ENCODE measurements at places on chromosomes 3 and 15. TPM values are rescaled to one million over a fixed set of nuclear protein-coding genes. Genes with fewer than 3 reads are reported as not detected.

DNA sequence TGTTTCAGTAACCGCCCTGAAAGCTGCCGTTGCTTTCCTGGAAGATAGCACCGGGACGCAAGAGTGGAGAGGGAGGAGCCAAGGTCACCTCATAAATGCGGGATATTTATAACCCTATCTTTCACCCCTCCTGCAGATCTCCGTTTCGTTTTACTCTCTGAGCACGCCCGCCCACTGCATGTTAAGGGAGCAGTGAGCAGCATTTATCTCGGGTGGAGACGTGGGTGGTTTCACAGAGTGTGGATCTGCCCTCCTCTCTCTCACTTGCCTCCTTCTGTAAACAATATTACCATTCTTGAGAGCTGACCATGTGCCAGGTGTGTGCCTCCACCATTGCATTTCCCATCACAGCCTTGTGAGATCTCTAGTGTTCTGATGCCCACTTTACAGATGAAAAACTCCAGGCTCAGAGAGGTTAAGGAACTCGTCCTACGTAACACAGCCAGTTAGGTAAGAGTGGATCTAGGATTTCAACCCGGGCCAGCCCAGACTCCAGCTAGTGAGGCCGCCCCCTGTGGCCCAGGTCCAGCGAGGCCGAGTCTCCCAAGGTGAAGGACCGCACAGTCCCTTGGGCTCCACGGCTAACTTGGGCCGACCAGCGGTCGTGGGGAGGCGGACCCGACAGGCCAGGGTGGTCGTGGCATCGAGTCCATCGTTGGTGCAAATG, 16.9 kb upstream of the SEMA4B start:
- DNase-seq = no peak

- DNase-seq = peak; percentile 33
These were observed 74.4 kb downstream of the DLG1 start for GRCh38 chr3:197224034-197224444.

- no peak for DNase-seq
These were observed 462.7 kb upstream of the ATP11B start for GRCh38 chr3:182330646-182331045.

- no peak for DNase-seq
These were observed 132.1 kb upstream of the TMC3 start for GRCh38 chr15:81506071-81506470.

GRCh38 chr3:102354818-102355515, 79.8 kb upstream of the ZPLD1 start:
- no peak for DNase-seq

- DNase-seq = no peak
These were observed 261.4 kb upstream of the C2CD4B start for GRCh38 chr15:62426387-62426956.

GRCh38 chr15:85671156-85671555, 123.6 kb downstream of the KLHL25 start:
- no peak for DNase-seq

DNA sequence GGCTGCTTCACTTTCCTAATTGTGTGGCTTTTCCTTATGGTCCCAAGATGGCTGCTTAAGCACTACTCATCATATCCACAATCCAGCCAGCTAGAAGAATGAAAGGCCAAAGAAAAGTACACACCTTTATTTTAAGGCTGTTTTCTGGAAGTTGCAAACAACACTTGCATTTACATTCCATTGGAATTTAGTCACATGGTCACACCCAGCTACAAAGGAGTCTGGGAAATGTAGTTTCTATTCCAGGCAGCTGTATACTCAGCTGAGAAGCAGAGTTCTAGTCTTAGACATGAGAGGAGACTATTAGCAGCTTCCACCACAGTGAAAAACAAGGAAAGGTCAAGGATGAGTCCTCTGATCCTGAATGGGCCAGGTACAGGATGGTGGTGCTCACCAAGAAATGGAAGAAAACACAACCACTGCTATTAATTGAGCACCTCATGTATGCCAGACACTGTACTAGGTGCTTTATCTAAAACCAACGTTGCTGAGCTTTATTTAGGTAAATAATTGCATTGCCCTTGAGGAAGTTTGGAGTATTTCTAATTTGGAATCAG, 28.0 kb upstream of the ATG7 start:
- no peak for DNase-seq

DNA sequence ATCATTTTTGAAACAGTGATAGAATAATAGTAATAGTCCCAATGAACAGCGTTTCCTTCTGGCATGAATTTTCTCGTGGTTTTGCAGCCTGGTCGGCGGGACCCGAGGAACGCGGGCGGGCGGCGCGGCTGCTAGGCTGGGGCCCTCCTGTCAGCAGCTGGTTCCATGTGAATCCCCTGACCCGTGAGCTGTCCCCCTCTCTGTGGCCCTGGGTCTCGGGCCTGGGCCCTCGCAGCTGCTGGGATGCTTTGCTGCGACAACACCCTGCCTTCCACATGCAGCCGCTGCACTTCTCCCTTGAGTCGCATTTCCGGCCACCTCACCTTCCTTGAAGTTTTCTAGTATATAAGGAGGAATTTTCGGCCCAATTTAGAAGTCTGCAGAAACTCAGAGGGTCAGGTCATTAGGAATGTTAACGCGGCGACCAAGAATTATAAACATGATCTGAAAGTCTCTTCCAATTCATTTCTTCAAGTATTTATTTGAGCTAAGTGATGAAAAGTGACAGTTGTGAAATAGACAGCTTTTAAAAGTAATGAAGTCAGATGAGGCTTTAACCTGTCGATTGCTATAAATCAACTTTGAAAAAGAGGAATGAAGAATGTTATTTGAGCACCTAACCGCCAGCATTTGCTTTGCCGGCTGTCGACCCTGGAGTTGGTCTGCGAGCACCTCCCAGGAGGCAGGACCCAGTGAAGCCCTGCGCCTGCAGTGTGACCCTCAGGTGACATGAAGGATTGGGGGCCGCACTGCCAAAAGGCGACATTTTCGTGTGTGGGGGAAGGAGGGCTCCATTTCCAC, 27.7 kb downstream of the NR2F2 start:
- DNase-seq = no peak

- peak; percentile 61 for DNase-seq
These were observed 2.1 kb downstream of the CD47 start for GRCh38 chr3:108088697-108089096.

GRCh38 chr3:63607716-63608115, 44.8 kb upstream of the SNTN start:
- DNase-seq = no peak

DNA sequence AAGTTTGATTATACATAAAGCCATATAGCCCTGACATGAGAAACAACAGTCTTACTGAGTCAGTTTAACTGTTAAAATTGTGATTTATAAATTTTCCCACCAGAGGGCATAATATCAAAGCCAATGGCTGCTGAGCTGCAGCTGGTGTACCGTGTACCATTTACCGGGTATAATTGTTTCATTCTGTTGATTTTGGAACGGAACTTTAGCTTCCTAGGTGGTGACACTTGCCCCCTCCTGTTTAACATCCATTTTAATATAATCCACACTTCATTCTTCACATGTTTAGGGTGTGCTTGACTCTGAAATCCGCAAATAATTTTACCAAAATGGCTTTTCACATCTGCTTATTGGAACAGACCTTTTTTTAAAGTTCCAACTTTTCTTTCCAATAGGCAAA, 72.8 kb downstream of the SLC9A9 start:
- peak; percentile 37 for DNase-seq

DNA sequence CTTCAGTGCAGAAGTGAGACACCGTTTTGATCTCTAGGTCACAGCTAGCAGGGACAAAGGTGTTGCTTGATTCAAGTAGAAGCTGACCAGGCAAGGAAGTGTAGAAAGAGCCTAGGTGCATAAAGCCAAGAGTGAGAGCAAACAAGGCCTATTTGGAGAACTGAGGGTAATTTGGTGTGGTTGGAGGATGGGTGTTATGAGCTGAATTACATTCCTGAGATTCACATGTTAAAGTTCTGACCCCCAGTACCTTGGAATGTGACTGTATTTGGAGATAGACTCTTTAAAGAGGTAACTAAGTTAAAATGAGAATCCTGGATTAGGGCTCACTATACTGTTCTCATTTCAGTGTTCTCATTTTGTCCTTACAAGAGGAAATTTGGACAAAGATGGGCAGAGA, 191.3 kb downstream of the ZMAT3 start:
- DNase-seq = no peak

- DNase-seq = no peak
These were observed 116.4 kb upstream of the RAD18 start for GRCh38 chr3:9079676-9080075.

DNA sequence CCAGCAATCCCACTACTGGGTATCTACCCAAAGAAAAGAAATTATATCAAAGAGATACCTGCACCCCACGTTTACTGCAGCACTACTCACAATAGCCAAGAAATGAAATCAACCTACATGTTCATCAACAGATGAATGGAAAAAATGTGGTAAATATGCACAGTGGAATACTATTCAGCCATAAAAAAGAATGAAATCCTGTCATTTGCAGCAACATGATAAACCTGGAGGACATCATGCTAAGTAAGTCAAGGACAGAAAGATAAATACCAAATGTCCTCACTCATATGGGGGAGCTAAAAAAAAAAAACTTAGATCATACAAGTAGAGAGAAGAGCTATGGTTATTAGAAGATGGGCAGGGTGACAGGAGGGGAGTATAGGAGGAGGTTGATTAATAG, 9.1 kb downstream of the ZBTB11 start:
- DNase-seq = no peak

DNA sequence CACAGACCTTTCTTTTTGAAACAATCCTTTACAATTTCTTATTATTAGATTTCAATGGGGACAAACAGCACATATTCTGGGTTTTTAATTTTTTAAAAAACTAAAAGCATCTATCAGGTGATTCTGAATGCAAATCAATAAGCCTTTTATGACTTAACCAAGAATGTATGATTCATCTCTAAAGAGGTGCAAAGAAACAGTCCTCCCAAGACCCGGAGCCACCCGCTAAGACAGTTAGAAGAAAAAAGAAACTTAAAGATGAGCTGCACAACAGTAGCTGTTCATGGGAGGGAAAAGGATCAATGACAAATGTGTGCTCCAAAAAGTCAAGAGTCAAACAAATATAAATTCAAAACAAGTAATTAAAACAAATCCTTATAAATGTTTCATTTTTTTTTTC, 319.5 kb downstream of the THSD4 start:
- DNase-seq = no peak

GRCh38 chr3:73504239-73504638, 120.5 kb downstream of the PDZRN3 start:
- DNase-seq = no peak

GRCh38 chr3:55562700-55563099, 75.6 kb upstream of the WNT5A start:
- no peak for DNase-seq

The P2RY13 gene
- total RNA-seq = not detected

The CLDN18 gene
- not detected for total RNA-seq

The TPRG1 gene
- 1.7 TPM for total RNA-seq

The STRC gene
- 0.20 TPM for total RNA-seq

The GOLGA6L4 gene
- 0.83 TPM for total RNA-seq

The ADAMTSL3 gene
- not detected for total RNA-seq

The KBTBD12 gene
- not detected for total RNA-seq

The SLC24A1 gene
- total RNA-seq = 4.3 TPM

The FEM1B gene
- total RNA-seq = 66.3 TPM
